Uterus (tissue), 4 donors: ENCODE measurements at places on chromosomes 2 and 18.

DNA sequence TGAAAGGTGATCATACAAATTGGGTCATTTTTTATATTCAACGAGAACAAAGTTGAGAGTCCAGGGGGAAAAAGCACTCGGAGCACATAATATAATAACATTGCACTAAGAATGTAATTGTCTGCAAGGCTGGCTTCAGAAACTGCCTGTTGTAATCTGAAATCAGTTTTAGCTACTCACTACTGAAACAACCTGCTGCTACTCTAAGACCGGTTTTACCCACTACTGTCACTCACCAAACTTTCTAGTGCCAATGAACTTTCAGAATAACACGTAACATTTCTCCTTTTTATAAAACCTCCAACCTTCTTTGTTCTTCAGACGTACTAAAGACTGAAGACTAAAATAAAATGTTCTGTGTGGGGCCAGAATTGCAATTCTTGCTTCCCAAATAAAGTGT lies 11.5 kb upstream of the CYB5A start:
- no peak for DNase-seq

- no peak for DNase-seq
Measured at GRCh38 chr2:112182581-112183034, 44.4 kb downstream of the FBLN7 start.

DNA sequence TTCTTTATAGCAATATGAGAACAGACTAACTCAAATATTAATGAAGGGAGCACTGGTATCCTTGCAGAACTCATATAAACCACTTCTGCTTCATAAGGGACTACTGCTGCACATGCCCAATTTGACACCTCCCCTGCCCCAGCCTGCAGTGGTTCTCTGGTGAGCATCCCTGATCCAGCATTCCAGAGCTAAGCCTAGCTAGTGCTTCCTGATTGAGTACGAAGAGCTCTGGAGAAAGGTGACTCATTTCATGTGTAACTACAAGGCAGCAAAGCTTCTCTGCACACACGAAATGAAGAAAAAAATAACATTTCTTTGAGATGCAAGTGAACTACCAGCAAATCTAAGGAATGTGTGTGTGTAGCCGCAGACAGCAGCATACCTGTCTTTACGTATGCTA lies 22.8 kb upstream of the ADNP2 start:
- DNase-seq = no peak

DNA sequence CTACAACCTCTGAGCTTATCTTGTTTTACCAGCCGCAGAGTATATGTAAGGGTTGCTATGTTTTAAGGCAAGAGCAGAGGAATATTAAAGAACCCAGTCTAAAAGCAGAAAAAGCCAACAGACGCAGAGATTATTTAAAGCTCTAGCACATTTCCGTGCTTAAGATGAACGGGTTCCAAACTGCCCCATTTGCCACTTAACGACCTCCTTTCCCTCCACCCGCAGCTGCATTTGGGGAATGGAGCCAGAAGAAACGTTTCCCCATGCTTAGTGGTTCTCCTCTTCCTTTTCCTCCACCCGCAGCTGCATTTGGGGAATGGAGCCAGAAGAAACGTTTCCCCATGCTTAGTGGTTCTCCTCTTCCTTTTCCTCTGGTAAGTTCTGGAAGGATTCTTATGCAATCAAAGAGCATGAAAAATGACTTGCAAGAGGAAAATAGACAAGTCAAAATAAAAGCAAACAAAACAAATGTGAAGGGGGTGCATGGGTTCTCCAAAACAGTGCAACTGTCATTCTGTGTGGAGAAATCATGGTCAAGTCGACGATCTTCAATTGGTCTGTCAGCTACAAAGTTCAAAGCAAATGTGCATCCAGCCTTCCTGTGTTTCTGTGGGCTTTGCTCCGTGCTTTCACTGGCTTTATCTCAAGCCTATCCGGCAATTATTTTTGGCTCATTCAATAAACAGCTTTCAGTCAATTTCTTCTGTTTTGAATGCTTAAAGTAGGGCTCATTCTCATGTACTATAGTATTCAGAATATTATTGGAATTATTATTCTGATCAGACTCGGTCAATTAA lies 57.8 kb downstream of the DIPK1C start:
- DNase-seq = no peak

GRCh38 chr2:121664086-121664485 lies 14.8 kb upstream of the CLASP1 start:
- no peak for DNase-seq

- no peak for DNase-seq
Measured at GRCh38 chr2:142416996-142417395, 286.2 kb upstream of the LRP1B start.

GRCh38 chr2:109386004-109386695 lies 227.6 kb downstream of the SEPTIN10 start:
- DNase-seq = no peak

DNA sequence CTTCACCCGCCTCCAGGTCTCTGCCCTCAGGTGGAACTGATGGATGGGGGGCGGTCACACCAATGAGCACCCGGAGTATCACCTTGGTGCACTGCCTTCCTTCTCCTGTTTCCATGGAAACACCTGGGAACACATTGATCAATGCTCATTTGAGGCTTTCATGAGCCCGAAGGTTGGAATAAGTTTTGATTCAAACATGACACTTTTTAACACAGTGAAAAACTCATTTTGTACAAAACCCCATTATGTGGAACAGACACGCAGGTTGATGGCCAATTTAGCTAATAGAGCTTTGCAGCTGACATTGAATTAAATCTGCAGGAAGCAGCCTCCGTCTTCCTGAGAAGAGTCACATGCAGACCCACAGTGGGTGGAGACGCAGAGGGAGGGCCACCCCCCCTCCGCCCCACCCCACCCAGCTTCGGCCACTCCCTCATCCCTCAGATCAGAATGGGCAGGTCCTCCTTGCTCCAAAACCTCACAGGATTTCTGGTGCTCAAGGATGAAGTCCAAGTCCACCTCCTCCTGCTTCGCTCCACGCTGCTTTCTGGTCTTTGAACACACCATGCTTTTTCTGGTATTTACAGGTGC lies 96.0 kb upstream of the MYCN start:
- no peak for DNase-seq

- no peak for DNase-seq
Measured at GRCh38 chr18:55317864-55318263, 270.1 kb downstream of the TCF4 start.
